ENCODE measurements at places on chromosomes 4 and X.

DNA sequence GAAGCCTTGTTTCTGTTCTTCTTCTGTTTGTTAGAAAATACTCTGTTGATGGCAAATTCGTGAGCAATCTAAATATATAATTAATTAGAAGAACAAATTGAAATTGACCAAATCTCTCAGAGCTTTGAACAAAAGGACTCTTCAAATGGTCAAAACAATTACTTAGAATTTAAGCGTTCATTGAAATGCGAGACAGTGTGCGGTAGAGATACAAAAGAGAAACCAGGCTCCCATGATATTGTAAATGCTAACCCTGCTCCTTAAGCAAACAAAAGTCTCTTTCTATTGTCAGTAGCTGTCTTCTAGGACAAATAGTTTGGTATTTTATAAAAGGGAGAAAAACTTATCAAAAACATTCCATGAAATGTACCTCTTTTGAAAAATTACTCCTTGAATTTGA, 453.4 kb upstream of the MAGEB2 start:
- DNase-seq = peak; percentile 30

- DNase-seq = peak; percentile 69
Observed at GRCh38 chrX:126770179-126770578, 49.4 kb upstream of the PRR32 start.

GRCh38 chrX:119614776-119615175, 8.6 kb upstream of the NKRF start:
- no peak for DNase-seq

DNA sequence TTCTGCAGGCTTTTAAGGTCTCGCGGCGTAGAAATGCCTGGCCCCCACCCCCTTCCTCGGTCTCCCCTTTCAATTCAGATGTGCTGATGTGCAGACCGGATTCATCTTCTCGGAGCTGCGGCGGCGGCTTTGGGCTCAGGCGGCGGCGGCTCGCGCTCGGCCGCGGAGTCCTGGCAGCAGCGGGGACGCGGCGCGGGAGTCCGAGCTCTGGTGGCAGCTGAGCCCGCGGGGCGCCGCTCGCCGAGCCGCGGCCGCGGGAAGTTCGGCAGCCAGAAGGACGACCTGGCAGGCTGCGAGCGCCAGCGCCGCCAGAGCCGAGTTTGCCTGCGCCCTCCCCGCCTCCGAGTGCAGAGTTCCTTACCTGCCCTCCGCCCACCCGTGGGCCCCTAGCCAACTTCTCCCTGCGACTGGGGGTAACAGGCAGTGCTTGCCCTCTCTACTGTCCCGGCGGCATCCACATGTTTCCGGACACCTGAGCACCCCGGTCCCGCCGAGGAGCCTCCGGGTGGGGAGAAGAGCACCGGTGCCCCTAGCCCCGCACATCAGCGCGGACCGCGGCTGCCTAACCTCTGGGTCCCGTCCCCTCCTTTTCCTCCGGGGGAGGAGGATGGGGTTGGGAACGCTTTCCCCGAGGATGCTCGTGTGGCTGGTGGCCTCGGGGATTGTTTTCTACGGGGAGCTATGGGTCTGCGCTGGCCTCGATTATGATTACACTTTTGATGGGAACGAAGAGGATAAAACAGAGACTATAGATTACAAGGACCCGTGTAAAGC, 448 bp downstream of the TLL1 start:
- DNase-seq = no peak

GRCh38 chr4:72218953-72219352, 187.2 kb downstream of the NPFFR2 start:
- DNase-seq = no peak

GRCh38 chr4:57098415-57098814, 11.8 kb downstream of the IGFBP7 start:
- DNase-seq = no peak

DNA sequence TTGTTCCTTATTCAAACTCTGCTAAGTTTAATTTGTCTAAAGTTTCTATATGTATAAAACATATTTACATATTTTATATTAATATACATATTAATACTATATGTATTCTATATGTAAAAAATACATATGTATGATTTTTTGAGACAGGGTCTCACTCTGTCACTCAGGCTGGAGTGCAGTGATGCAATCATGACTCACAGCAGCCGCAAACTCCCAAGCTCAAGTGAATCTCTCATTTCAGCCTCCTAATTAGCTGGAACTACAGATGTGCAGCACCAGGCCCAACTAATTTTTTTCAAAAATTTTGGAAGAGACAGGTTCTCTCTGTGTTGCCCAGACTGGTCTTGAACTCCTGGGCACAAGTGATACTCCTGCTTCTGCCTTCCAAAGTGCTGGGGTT, 684.9 kb downstream of the TRAM1L1 start:
- no peak for DNase-seq

DNA sequence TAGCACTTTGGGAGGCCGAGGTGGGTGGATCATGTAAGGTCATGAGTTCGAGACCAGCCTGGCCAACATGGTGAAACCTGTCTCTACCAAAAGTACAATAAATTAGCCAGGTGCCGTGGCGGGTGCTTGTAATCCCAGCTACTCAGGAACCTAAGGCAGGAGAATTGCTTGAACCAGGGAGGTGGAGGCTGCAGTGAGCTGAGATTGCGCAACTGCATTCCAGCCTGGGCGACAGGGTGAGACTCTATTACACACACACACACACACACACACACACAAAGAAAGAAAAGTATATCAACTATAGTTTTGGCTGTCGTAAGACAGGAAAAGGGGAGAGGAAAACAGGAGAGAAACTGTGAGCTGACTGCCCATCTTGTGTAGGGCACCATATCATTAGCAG, 171.7 kb downstream of the ADAMTS3 start:
- no peak for DNase-seq

DNA sequence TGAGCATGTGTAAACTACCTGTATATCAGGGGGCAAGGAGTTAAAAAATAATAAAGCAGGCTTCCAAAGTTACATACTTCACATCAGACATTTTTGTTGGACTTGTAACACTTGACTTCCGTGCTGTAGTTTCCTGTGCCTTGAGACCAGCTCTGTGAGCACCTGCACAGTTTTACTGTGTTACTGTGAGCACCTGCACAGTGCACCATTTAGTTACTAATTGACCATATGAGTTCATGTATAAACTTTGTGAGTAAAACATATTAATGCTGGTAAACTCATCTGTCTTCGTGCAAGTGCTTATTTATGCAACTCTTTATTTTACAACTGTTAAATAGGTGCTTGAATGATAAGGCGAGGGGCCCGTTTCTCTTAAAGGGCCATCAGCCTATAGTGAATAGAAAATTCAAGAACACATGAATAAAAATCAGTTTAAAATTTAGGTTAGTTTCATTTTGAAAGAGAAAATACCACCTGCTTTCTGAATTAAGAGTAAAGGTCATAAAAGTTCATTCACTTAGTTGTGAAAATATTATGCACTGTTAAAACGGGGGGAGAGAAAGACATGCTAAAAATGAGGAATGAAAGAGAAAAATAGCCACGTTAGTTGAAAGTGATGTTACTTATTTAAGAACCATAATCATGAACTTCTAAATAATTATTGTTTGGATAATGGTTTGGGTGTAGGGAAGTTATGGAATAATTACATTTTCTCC, 42.4 kb downstream of the USP9X start:
- peak; percentile 54 for DNase-seq

DNA sequence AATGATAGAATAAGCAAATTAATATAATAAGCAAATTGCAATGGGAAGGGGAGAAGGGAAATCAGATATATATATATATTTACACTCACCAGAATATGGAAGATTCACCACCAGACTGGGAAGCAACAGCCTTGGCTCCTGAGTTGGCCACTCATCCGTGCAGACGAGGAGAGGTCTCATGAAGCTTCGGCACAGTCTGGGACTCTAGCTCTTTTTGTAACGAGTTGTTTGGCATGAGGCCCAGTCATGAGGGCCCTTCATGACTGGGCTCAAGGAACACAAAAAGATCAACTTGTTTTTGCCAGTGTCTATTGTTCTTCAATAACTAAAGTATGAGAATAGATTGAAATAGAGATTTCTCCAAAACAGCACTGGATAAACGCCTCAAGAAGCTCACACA, 176.4 kb downstream of the ADGRA3 start:
- DNase-seq = no peak

DNA sequence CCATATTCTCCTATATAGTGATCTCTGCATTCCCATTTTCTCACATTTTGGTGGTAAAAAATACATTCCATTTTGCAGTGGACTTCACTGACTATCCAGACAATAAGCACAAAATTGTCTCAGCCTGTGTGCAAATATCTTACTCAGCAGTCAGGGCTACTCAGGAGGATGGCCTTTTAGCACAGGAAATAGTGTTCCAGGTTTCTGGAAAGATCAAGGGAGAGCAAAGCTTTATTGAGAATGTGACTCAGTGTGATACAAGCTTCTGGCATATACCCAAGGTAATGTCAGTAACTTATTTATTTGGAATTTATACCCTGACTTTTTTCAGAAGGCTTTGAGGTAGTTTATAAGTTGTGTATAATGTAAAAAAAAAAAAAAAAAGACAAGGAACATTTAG, 233.4 kb downstream of the TEX13A start:
- no peak for DNase-seq

GRCh38 chr4:110877778-110878370, 255.0 kb upstream of the PITX2 start:
- no peak for DNase-seq

- DNase-seq = no peak
Observed at GRCh38 chrX:119758731-119759247, 401 bp downstream of the SOWAHD start.

DNA sequence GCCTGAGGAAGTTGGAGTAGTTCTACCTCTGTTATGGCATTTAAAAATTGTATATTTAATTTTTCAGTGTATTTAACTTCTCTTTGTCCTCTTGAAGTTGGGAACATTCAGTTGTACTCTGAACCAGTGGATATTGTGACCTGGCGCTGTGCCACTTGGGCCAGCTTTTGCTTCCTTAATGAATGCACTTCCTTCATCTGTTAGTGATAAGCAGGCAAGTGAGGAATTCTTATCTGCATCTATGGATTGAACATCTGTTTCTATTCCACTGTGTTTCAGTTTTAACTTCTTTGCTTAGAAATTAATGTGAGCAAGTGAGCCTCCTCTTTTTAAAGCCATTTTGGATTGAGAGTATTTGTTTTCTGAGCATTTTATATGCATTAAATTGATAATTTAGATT, 128.3 kb downstream of the UCHL1 start:
- DNase-seq = no peak

- DNase-seq = no peak
Observed at GRCh38 chr4:48710446-48711209, 69.5 kb downstream of the FRYL start.

DNA sequence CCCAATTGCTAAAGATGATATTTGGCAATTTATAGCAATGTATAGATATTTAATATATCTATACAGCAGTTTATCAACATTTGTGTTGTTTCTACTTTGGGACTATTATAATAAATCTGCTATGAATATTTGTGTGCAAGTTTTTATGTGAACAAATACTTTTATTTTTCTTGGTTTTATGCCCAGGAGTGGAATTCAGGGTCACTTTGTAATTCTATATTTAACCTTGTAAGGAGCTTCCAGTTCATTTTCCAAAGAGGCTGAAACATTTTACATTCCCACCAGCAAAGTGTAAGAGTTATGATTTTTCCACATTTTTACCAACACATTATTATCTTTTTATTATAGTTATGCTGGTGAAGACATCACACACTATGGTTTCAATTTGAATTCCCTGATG, 801.3 kb downstream of the PCDH18 start:
- no peak for DNase-seq

DNA sequence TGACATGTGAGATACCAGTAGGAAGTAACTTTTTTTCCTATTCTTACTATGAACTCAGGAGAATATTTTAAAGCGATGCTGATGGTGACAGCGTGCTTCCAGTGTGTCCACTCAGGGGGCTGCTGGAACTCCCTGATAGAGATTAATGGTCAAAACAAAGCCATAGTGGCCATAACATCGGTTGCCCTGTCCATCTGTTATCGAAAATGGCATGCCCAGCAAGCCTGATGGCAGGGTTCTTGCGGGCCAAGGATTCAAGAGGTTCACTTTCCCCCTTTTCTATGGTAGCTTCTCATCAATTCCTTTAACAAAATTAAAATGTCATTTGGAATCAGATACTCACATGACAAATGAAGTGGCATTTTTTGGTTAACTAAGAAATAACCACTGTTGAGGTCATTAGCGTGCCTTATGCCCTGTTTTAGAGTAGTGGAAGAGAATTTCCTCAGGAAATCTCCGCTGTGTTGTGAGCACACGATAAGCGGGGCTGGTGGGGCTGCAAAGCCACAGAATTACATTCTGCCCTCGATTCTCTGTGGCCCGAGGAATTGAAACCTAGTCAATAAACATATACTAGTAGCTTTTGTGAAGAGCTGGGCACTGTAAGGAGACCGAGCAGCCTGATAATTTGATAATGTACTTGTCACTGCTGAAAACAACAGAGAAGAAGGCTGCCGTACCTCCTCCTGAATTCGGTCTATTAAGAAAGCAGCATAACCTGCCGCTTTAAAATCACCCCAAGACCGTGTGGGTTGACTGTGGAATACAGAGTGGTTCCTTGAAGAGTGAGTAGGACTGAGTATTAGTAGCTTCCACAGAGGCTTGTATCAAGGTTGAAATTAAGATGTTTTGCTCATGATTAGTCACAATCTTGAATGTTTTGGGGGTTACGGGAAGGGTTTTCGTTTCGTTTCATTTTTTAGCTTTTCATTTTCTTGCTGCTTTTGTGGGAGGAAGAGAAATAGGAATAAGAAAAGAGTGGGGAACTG, 46.7 kb downstream of the PTCHD1 start:
- DNase-seq = no peak

DNA sequence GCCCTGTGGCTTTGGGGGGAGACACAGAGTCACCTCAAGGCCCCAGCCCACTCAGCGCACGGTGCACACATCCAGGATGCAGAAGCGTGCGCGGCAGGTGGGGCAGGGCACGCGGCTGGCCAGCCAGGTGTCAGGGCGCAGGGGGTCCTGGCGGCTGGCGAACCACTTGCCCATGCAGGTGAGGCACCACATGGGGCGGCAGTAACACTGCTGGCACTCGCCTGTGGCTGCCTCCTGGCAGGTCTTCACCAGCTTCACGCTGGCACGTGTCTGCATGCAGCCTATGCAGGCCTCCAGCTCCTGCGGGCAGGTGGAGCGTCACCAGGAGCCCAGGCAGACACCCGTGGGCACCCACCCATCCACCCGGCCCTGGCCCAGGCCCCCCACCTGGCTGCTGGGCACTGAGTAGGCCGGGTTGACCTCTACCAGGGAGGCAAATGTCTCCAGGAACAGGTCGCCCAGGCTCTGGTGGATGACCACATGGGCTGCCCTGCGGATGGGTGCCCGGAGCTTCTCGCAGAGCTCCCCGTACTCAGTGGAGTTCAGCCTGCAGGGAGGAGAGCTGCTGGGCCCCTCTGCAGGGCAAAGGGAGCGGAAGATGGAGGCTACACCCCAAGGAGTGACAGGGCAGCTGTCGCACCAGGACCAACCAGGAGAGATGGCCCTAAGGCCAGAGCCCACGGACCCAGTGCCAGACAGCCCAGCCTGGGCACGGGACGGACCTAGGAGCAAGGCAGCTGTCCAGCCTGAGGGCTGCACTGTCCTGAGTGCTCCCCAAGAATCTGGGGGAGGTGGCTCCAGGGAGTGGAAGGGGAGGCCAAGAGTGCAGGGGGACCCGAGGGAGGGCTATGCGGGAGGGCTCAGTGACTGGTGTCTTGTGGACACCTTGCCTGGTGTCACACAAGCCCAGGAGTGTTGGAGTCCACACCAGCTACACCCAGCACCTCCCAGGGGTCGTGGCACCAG, 3.7 kb downstream of the TMEM129 start:
- DNase-seq = peak; percentile 65

- DNase-seq = no peak
Observed at GRCh38 chr4:121749225-121749624, 15.7 kb downstream of the SMIM43 start.
